Stimulated activated CD4-positive, alpha-beta T cell treated with anti-CD3 and anti-CD28 coated beads, Interleukin-1b, Interleukin-23, amount 100 ng/mL, for 4 hours (primary cell): ENCODE measurements at places on chromosomes 16 and 17.

- DNase-seq, result no peak
Measured at GRCh38 chr17:6548578-6549330, 7.6 kb downstream of the PITPNM3 start.

DNA sequence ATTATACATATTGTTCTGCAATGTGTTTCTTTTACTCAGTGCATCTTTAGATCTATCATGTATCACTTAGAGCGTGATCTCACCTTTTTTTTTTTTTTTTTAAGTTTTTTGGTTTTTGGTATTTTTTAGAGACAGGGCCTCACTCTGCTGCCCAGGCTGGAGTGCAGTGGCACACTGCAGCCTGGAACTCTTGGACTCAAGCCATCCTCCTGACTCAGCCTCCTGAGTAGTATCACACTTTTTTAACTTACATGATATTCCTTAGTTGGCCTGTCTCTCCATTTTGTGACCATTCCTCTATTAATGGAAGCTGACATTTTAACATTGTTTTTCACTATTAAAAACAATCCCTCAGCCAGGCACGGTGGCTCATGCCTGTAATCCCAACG is 4.7 kb upstream of the MPO start:
- no peak for DNase-seq

DNA sequence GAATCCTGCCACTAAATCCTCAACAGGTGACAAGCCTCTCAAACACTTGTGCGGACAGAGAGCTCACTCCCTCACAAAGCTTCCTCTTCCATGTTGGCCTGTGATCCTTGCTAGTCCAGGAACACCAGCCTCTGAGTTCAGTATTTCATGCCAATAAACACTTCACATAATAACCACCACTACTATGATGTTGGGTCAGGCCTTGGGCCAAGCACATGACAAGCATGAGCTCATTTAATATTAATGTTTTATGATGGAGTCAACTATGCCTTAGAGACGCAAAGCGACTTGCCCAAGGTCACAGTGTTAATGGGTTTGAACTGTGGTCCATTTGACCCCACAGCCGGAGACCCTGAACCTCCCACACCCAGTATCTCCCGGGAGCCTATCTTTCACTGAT is 129.1 kb downstream of the GAS7 start:
- no peak for DNase-seq

DNA sequence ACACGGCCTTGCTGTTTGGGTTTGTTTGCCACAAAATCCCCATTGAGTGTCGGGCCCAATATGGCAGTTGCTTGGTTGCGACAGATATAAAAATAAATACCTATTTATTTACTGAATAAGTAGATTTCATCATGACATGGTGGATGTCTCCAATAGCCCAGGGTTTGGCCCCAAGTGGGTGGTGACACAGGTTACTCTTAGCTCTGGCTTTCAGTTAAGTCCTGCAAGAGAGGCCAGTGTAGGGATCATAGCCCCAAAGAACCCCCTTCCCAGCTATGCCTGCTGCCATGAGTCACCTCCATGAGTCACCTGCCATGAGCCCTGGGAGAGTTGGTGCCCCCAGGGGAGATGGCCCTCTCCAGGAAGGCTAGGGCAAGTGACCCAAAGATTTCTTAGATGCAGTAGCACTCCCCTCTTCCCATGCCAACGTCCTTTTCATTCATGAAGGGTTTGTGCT is 78.7 kb upstream of the LGALS9 start:
- no peak for DNase-seq

DNA sequence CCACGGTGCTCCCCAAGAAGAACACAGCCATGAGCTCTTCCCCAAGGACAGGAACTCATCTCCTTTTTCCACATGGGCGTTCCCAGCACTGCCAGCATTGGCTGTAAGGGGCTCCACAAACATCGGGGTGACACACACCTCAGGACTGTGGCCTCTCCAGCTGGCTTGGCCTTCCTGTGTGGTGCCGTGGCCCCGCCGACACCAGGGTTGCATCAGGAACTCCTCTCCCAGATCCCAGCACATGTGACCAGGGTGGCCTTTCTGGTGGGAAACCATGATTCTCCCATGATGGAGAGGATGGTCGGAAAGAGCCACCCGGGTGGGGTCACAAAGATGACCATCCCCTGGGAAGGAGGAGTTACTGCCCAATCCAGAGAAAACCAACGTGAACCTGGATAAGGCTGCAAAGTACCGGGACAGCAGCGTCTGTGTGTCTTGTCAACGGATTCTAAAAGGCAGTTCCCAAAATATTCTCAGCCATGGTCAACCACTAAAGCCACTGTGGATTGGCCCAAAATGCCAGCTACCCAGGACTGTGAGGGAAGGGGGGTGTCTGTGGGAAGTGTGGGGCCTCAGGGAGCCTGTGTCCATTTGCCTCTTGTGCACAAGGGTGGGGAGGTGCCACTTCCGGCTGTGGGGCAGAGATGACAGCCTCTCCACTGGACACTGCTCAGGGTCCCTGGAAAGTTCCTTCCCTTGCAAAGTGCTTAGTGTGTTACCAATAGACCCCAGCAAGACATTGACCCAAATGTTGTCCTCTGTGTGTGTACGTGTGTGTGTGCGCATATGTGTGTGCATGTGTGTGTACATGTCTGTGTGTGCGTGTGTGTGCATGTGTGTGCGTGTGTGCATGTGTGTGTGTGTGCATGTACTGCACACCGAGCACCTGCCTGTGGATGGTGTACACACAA is 78.0 kb upstream of the CBX4 start:
- DNase-seq, result no peak

DNA sequence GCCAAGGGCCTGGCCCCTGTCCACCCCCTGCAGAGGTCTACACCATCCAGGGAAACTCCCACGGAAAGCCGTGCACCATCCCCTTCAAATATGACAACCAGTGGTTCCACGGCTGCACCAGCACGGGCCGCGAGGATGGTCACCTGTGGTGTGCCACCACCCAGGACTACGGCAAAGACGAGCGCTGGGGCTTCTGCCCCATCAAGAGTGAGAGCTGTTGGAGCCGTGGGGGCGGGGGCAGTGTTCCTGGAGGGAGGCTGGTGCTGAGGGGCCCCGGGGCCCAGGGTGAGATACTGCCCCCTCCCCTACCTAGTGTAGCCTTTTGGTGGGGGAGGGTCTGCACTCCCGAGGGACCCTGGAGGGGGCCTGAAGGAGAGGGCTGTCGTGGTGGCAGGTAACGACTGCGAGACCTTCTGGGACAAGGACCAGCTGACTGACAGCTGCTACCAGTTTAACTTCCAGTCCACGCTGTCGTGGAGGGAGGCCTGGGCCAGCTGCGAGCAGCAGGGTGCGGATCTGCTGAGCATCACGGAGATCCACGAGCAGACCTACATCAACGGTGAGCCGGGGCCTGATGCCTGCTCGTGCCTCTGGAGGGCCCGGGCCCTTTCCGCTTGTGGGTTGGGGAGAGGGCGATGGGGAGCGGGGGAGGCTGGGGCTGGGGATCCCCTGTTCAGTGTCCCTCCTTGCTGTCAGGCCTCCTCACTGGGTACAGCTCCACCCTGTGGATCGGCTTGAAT is 38.8 kb downstream of the MRC2 start:
- no peak for DNase-seq

DNA sequence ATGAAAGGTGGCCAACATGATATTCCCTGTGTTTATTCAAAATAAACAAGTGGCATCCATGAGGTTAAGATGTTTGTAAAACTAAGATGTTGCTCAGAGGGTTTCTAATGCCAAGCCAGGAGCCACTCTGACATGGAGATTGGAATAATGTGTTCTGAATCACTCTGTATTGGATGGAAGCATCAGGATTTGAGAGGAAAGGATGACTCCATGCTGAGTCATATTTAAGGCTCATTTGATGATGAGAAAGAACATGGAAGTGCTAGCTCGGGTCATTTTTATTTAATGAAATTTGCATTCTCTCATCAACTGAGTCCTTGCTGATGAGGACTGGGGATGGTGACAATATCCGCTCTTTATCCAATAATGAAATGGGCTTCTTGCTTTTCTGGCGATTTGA is 6.2 kb downstream of the VAT1L start:
- no peak for DNase-seq

DNA sequence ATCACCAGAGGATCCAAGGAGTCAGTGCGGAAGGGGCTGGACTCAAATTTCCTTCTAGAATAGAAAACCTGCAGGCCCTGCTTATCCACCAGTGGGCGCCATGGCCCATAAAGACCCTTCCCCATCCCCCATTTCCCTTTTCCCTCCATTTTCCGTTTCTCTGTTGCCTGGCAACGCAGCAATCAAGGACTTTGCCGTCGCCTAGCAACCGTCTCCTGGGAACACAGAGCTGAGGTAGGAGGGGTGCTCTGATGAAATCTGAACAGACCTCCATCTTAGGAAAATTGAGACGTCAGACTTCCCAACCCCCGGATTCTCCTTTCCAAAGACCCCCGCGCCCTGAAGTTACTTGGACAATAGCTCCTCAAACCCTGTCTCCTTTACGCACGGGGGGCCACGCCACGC is 5.7 kb downstream of the DLG4 start:
- no peak for DNase-seq

DNA sequence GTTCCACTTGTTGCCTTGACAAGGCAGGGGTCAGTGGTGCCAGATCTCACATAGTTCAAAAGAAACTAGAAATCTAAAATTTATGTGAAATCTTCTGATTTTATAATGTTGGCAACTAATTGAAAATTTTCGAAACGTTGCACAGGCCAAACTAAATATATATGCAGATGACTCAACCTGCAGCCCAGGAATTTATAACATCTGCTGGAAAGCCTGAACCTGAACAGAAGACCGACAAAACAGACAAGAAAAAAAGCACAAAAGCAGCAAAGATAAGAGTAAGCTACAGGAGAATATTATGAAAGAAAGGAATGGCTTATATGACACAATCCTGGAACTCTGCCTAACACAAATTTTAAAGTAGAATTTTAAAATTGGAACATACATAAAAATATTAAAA is 207.6 kb downstream of the CEP112 start:
- no peak for DNase-seq

GRCh38 chr17:80153004-80153403 is 6.1 kb upstream of the EIF4A3 start:
- no peak for DNase-seq

- no peak for DNase-seq
Measured at GRCh38 chr16:81593481-81593880, 148.9 kb downstream of the CMIP start.

DNA sequence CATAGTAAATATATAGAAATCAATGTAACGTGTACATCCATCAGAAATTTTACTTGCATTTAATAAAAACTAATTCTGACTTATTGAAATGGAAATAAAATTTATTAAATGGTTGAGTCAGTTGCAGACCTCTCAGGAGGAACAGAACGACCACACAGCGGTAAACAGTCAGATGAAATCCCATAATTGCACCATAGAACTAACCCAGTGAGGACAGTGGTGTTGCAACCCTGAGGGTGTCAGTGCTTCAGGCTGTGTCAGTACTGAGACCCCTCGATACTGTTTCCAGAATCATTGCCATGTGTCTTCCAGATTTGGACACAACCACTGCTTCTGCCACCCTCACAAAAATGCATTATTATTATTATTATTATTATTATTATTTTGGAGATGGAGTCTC is 29.0 kb upstream of the SSTR2 start:
- no peak for DNase-seq

DNA sequence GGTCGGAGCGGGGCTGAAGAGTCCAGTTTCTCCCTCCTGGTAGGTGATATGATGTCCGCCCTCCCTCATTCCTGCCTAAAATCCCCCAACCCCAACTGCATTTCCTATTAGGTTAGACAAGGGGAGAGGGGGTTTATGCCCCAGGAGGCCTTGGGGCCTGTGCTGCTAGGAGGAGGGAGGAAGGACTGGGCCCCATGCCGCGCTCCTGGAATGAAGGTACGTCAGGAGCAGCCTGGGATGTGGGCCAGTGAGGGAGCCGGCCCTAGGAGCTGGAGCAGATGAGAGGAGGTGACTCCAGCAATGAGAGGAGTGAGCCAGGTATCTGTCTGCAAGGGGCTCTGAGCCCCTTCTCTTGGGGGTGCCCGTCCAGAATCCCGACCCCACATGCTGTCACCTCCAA is 46.9 kb upstream of the CDC42EP4 start:
- DNase-seq, result no peak

DNA sequence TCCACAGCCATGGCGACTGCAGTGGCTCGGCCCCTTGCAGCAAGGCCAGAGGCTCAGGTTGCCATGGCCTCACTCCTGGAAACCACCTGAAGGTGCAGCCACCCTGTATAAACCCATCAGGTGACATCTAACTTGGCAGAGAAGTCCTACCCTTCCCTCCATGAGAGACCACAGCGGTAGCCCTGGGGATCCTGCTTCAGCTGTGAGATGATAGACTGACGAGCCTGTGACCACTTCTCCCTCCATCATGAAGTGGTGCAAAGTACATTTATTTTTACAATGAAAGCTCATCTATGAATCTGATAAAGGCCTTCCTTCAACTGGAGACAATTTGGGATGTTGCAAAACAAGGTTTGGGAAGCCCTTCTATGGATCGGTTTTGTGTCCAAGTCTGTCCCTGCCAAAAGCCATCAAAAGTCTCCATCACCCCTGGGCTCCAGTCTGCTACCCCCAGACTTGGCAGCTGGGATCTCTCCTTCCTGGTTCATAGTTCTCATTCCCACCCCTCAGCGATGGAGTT is 1.8 kb downstream of the ZACN start:
- no peak for DNase-seq

- DNase-seq, result no peak
Measured at GRCh38 chr17:34826332-34826731, 134.9 kb downstream of the CCT6B start.

DNA sequence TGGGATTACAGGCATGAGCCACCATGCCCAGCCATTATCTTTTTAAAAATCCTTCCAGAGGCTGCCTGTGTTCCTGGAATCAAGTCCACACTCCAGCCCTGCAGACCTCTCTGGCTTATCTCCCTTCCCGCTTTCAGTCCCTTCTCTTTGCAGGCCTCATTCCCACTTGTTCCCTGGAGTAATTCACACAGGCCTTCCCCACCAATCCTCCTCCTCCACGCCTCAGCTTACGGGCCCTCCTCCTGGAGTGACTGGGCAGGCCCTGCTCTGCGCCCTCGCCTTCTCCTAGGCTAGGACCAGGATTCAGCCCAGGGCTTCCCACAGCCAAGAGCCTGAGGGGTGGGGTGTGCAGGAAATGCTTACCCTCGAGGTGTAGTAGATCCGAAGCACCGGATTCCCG is 2.8 kb downstream of the CDIPT start:
- DNase-seq, result no peak

GRCh38 chr17:75481194-75482068 is 25.0 kb downstream of the TMEM94 start:
- DNase-seq, result no peak

DNA sequence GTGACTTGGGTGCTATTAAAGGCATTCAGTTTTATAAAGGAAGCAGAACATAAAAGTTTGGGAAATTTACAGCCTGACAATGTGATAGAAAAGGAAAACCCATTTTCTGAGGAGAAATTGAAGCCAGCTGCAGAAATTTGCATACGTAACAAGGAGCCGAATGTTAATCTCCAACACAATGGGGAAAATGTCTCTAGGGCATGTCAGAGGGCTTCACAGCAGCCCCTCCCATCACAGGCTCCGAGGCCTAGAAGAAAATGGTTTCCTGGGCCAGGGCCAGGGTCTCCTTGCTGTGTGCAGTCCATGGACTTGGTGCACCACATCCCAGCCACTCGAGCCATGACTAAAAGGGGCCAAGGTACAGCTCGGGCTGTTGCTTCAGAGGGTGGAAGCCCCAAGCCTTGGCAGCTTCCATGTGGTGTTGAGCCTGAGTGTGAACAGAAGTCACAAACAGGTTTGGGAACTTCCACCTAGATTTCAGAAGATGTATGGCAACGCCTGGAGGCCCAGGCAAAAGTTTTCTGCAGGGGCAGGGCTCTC is 23.9 kb upstream of the TOM1L1 start:
- DNase-seq, result no peak
